ENCODE measurements at places on chromosomes 11 and 22.

DNA sequence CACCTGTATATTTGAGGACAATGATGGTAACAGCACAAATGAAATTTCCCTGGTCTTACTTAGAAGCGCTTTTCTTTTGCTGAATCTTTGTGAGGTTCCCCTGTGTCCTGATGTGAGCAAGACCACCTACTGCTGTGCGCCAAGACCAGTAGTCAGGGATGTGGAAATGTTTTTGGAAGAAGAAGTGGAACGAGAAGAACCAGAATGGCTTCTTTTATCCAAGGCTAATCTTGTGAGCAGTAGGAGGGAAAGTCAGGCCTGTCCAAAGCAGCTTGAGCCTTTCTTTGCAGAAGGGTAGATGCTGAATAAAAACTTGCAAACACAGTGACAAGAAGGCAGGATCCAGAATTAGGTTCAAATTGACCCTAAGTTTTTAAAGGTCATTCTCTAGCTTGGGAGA is 223.0 kb downstream of the FAT3 start:
- no peak for DNase-seq

- no peak for DNase-seq
Observed at GRCh38 chr11:45486461-45486860, 179.0 kb downstream of the CHST1 start.

DNA sequence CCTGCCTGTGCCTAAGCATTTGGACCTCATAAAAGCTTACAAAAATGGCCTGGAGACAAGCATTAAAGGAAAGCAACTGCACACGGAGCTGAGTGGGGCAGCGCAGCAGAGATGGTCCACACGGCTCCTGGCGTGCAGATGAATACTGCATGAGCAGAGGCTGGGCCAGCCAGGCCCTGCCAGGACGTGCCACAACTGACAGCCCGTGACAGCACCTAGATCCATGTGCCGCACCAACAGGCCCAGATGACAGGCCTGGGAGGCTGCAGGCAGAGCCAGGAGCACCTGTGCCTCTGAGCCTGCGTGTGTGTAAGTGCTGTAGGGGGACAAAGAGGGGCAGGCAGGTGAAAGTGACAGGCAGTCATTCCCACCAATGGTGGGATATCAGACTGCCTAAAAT is 33.4 kb downstream of the MICAL3 start:
- DNase-seq, result no peak

DNA sequence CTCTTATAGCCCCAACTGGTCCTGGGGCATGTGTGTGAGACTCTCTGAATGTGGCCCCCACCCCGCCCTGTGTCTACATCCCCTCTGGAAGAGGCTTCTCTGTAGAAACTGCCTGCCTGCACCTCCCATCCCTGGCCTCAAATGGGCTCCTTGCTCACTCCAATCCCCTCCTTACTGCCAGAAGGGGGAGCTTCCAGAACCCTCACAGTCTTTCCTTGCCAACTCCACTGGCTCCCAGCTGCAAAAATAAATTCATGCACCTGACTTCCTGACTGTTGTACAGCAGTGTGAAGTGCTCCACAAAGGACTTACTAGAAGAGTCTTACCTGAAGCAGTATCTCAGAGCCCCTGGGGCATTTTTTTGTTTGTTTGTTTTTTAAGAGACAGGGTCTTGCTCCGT is 15.2 kb upstream of the SERPIND1 start:
- no peak for DNase-seq

- DNase-seq, result peak; percentile 43
Observed at GRCh38 chr22:50524676-50525103, 708 bp downstream of the SCO2 start.

- no peak for DNase-seq
Observed at GRCh38 chr11:121656328-121657090, 203.7 kb upstream of the SORL1-AS1 start.

GRCh38 chr11:3738241-3738640 is 59.1 kb downstream of the NUP98 start:
- DNase-seq, result no peak

GRCh38 chr11:65501186-65501471 is 2.3 kb downstream of the MALAT1 start:
- DNase-seq, result no peak

- peak; percentile 24 for DNase-seq
Observed at GRCh38 chr11:124865902-124866851, 945 bp downstream of the ROBO3 start.

DNA sequence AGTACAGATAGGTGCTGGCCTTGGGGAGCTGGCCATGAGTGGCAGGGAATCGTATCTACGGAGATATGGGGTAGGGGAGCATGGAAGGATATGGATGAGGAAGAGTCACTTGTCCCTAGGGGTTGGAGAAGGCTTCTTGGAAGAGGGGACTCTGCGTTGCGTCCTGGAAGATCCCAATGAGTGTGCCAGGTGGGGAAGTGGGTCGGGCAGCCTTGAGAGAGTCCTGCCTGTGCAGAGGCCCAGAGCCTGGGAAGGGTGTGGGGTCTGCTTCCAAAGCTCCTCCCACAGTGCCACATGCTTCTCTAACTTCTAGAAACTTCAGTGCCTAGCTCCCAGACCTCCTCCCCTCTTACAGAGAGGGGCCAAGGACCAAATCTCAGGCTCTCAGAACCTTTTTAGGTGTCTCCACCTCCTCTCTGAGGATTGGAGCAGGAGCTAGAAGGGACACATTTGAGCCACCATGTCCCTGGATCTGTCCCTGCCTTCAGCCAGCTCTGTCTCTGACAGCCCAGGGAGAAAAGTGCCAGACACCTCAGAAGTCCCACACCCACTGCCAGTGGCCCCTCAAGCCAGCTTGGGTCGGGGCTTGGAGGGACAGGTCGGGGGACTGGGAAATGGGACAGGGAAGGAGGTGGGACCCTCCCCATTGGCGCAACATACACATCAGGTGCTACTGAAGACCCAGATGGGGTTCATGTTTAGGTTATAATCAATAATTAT is 11.0 kb downstream of the RHBDD3 start:
- DNase-seq, result no peak

DNA sequence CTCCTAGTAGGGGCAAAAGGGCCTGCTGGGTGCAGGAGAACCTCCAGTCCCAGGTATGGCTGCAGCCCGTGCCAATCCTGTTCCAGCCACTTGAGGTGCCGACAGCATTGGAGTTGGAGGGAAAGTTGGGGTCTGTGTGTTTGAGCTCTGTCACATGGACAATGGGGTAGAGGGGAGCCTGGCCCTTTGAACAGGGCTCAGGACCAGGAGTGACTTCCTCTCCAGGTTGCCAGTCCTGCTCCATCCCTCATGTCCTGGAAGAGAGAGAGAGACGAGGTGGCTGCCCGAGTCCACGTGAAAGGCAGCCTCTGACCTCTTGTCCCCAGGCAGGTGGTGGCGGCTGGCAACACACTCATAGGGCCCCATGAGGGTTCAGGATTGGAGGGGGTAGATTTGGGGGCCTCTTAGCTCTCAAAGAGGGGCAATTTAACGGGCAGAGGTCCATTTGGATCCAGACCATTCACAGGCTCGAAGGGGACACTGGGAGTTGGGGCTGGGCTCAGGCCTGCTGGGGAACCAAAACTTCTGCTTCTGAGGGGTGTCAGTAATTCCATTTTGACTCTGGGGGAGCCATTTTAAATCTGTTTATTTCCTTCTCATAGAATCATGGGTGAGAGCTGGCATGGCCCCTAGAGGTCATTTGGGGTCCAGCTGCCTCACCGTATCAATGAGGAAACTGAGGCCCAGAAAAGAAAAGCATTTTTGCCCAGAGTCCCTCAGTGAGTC is 4.1 kb downstream of the ADORA2A start:
- DNase-seq, result no peak

DNA sequence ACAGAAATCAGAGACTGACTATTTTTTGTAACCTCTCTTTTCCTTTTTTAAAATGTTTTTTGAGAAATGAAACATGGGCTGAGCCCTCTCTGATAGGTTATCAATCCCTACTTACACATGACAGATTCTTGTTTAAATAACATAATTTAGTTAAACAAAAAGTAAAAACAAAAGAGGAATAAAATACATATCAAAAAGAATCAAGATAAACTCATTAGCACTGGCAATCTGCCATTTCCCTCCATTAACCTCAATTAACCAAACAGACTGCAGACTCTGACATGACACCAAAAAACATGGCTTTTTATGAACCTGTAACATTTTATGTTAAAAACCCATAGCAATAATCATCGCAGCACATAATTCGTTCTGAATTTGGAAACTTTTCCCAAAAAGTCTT is 284.4 kb upstream of the MTNR1B start:
- DNase-seq, result no peak

DNA sequence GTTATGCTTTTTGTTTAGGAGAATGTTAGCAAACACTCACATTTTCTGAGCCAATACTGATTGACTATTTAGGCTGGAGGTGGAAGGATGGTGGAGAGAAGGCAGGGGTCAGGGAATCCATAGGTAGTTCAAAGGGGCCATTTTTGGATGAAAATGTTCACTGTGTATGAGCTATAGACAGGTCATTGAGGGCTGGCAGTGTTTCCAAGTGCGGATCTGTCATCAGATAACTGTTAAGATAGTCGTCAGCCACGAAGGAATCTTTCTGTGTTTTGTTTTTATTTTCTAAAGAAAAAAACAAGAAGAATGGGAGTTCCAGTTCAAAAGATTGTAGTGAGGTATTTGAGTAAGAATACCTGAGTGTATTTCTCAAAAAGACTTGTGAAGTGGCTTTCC is 3.1 kb downstream of the KCNJ5 start:
- no peak for DNase-seq

Measured in HL-60 (cell line).